NCI-H187 treated with DMSO at 0.1 percent for 48 hours (cell line): ENCODE measurements at places on chromosomes 11 and 22.

- no peak for DNase-seq
Measured at GRCh38 chr11:15507592-15507991, 392.9 kb downstream of the INSC start.

- no peak for DNase-seq
Measured at GRCh38 chr11:37503411-37504059, 905.5 kb upstream of the RAG2 start.

DNA sequence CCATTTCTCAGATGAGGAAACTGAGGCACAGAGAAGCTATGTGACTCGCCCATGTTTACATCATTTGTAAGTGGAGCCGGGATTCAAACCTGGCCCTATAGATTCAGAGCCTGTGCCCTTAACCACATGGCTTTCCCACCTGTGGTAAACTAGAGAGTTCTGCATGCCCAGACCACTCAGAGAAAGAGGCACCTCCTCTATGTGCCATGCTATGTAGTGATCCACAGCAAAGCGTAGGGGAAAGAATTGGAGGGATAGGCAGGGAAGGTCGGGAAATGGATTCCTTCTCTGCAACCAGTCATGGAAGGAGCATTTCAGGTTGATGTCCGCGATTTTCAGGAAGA lies 15.4 kb upstream of the POU2AF2 start:
- DNase-seq = no peak

- no peak for DNase-seq
Measured at GRCh38 chr11:80584661-80585060, 1143.8 kb upstream of the TENM4 start.

GRCh38 chr11:23283666-23284065 lies 423.4 kb upstream of the CCDC179 start:
- no peak for DNase-seq

- no peak for DNase-seq
Measured at GRCh38 chr11:117412176-117412575, 84.5 kb downstream of the CEP164 start.

- no peak for DNase-seq
Measured at GRCh38 chr11:2483426-2483825, 38.6 kb downstream of the KCNQ1 start.

DNA sequence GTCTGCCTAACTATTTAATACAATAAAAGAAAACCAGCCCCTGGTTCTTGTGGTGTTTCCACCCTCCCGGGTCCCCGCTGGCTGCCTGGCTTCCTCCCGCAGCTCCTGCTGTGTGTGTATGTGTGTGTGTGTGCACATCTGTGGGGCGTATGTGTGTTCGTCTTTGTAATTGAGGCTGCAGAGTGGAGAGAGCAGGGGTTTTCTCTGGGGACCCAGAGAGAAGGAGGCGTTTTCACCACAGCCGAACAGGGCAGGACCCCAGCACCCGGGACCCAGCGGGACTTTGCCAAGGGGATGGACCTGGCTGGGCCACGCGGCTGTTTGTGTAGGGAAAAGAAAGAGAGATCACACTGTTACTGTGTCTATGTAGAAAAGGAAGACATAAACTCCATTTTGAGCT lies 42.7 kb downstream of the IGLL1 start:
- DNase-seq = no peak

DNA sequence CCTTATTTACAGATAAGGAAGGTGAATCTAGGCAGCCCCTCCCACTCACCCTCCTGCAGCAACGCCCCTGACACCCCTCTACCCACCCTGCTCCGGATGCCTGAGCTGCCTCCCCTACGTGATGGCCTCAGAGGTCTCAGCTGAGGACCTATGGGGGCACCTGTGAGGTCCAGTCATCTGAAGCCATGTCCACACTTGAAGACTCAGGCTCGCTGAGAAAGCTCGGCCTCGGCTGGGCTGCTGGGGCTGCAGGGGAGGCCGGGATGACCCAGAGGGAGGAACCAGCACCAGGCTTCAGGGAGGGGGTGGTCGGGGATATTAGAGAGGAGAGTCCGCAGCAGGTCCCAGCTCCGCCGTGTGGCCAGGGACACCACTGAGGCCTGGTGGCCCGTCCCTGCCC lies 92.8 kb downstream of the BRD1 start:
- no peak for DNase-seq

- DNase-seq = peak; percentile 19
Measured at GRCh38 chr11:82927264-82927880, 25.8 kb downstream of the DDIAS start.
